ENCODE measurements at places on chromosomes 3 and 15. TPM values are rescaled to one million over a fixed set of nuclear protein-coding genes. Genes with fewer than 3 reads are reported as not detected.
A peak's percentile ranks its signal among the peaks of the same experiment; 100 is the strongest.

TRH gene
- total RNA-seq, result not detected

DET1 gene
- 2.5 TPM for total RNA-seq

SGO1 gene
- 23.5 TPM for total RNA-seq

RTP3 gene
- not detected for total RNA-seq

RNU5B-1 gene
- total RNA-seq, result not detected

TGM5 gene
- not detected for total RNA-seq

SPTBN5 gene
- 0.96 TPM for total RNA-seq

DAPK2 gene
- 4.8 TPM for total RNA-seq

SHC4 gene
- 0.44 TPM for total RNA-seq

GOLGA6A gene
- 0.39 TPM for total RNA-seq

DNA sequence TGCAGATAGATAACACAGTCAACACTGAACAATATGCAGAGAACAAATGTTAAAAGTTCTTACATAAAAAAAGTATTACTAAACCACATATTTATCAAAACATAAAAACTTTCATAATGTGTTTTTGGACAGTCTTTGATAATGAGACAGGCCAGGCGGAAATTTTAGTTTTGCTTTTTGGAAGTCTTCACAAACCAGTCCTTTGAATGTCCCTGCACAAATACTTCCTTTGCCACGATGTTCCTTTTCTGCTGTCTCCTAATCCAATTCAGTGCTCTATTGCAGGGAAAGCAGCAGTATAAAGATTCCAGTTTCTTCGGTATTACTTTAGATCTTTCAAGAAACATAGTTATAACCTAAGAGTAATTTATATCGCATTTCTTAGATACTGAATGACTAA, 135.9 kb downstream of the TBL1XR1 start:
- H3K4me1 ChIP-seq, result peaks cover 3% of the 10 kb centered on the region
- H3K27ac ChIP-seq, result no peak overlapping the region

GRCh38 chr3:159881828-159882309, 106.8 kb upstream of the IL12A start:
- no peak for DNase-seq
- H3K4me1 ChIP-seq, result peaks cover 20% of the 10 kb centered on the region
- H3K4me3 ChIP-seq, result no peak overlapping the region
- H3K36me3 ChIP-seq, result no peaks in the 10 kb centered on the region

DNA sequence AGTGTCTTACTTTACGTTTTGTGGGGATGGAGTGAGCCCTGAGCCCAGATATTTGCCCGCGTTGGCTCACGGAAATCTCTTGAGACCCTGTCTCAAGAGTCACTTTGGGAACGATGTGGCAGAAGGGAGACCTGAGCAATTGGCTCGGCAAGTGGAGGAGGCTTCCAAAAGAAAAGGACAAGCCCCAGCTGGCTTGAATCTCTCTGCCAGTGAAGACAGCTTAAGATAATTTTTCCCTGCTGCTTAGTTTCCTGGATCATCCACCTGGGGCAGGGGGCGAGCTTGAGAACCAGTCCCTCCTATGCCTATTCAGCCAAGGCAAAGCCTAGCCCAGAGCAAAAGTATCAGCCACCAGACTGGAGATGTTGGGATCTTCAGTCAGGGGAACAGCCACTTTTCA, 708 bp downstream of the SEC22A start:
- H3K27ac ChIP-seq, result peak overlapping the region; percentile 69
- H3K27me3 ChIP-seq, result no peaks in the 10 kb centered on the region

GRCh38 chr3:10602769-10603768, 97.7 kb upstream of the ATP2B2 start:
- no peak for DNase-seq
- H3K4me3 ChIP-seq, result no peak overlapping the region
- H3K27ac ChIP-seq, result no peak overlapping the region
- H3K4me1 ChIP-seq, result no peaks in the 10 kb centered on the region

DNA sequence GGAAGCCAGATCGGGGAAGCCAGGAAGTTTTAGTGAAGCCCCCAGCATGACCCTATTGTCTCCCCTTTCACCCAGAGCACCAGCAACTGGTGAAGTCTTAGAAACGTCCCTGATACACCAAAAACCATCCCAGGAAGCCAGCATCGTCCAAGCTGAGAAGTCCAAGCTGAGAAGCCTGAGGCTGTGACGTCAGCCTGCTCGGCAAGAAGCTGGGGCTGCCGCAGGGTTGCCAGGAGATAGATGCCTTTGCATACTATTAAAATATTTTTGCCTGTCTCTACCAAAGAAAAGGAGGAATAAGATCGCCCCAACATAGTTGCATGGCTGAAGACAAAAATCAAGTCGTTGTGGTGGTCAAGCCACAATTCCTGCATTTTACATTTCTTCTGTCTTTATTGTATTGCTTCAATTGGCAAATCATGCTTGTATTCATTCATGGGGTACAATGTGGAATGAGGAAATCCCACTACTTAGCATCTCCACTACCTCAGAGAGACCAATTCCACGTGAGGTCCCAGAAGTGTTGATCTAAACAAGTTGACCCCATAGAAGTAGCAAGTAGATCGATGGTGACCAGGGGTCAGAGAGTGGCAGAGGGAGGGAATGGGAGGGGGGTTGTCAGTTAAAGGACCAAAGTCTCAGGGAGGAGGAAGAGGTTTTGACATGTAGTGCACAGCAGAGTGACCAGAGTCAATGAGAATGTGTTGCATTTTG, 19.6 kb upstream of the EMC3 start:
- no peak overlapping the region for H3K4me3 ChIP-seq
- H3K4me1 ChIP-seq, result peaks cover 8% of the 10 kb centered on the region

GRCh38 chr15:100029045-100029444, 295.8 kb upstream of the LYSMD4 start:
- no peak for DNase-seq
- H3K36me3 ChIP-seq, result no peaks in the 10 kb centered on the region
- no peaks in the 10 kb centered on the region for H3K4me1 ChIP-seq
- H3K27ac ChIP-seq, result no peak overlapping the region
- no peaks in the 10 kb centered on the region for H3K27me3 ChIP-seq
- H3K4me3 ChIP-seq, result no peak overlapping the region

- no peak for DNase-seq
- H3K36me3 ChIP-seq, result no peaks in the 10 kb centered on the region
- no peaks in the 10 kb centered on the region for H3K4me1 ChIP-seq
- peaks cover 22% of the 10 kb centered on the region for H3K27me3 ChIP-seq
- no peak overlapping the region for H3K27ac ChIP-seq
Observed at GRCh38 chr3:16516695-16517481, 3.4 kb upstream of the RFTN1 start.

GRCh38 chr3:47996440-47996839, 19.8 kb downstream of the MAP4 start:
- H3K27ac ChIP-seq, result no peak overlapping the region
- no peak overlapping the region for H3K4me3 ChIP-seq
- H3K27me3 ChIP-seq, result no peaks in the 10 kb centered on the region
- DNase-seq, result no peak

GRCh38 chr3:136353461-136353860, 103.3 kb downstream of the PCCB start:
- 0 out of 2 replicates have a peak, but pooled peaks cover 4% of the 10 kb centered on the region for H3K4me1 ChIP-seq
- DNase-seq, result no peak
- H3K36me3 ChIP-seq, result no peaks in the 10 kb centered on the region
- no peak overlapping the region for H3K27ac ChIP-seq

- no peaks in the 10 kb centered on the region for H3K4me1 ChIP-seq
- H3K27ac ChIP-seq, result no peak overlapping the region
- DNase-seq, result no peak
- H3K36me3 ChIP-seq, result no peaks in the 10 kb centered on the region
Observed at GRCh38 chr3:107643038-107643883, 120.5 kb downstream of the BBX start.

DNA sequence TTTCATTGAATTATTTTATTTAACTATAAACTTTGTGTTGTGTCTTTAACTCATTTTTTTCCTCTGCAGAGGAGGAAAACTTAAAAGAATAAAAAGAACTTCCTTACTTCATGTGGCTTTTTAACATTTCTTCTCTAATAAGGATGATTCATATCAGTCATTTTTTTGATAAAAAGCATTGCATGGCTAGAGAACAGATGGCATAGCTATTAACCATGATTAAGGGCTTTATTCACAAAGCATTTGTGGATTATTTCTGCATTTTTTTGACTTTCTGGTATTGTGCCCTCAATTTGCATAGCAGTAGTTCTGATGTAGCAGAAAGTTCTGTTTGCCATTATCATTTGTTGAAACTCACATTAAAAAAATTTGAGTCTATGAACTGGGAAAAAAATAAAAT, 540.8 kb downstream of the SI start:
- H3K27me3 ChIP-seq, result no peaks in the 10 kb centered on the region
- H3K4me3 ChIP-seq, result no peak overlapping the region
- no peaks in the 10 kb centered on the region for H3K4me1 ChIP-seq

GRCh38 chr3:194404365-194405140, 5.5 kb upstream of the GP5 start:
- H3K36me3 ChIP-seq, result peaks cover 7% of the 10 kb centered on the region
- DNase-seq, result peak; percentile 49
- no peak overlapping the region for H3K4me3 ChIP-seq

DNA sequence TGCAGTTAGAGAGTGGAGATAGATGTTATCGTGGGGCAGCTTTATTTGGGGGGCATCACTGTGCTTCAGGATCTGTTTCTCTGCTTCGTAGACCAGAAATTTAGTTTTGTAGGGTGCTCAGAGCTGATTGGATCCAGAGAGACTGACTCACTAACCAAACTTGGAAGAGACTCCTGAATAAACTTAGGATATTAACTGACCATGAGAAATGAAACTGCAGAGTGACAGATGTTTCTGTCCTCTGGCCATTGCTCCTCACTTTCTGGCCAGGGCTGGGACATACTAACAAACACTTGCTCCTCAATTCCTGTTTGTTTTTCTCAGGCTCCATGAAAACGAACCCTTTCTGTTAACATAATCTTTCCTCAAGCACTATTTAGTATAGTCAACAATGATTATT, 4.3 kb downstream of the ZNF592 start:
- peaks cover 4% of the 10 kb centered on the region for H3K4me1 ChIP-seq
- no peaks in the 10 kb centered on the region for H3K36me3 ChIP-seq
- no peak overlapping the region for H3K27ac ChIP-seq
- no peak for DNase-seq
- no peak overlapping the region for H3K4me3 ChIP-seq

DNA sequence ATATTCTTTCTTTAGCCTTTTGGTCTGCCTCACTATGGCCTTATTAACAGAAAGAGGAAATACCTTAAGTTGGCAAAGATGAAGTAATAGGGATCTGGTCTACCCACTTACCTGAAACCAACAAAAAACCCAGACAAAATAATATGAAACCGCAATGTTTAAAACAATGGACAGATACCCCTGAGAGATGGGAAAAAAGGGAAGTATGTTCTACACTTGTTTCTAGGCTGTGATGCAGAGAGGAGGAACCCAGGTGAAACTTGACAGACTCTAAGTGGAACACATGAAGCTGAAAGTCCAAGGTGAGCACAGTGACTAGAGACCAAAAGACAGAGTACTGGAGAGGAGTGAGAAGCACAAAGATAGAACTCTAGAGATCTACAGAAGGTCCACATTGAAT, 78.4 kb downstream of the NR2E3 start:
- no peaks in the 10 kb centered on the region for H3K36me3 ChIP-seq
- no peaks in the 10 kb centered on the region for H3K27me3 ChIP-seq
- no peaks in the 10 kb centered on the region for H3K4me1 ChIP-seq
- no peak for DNase-seq
- no peak overlapping the region for H3K4me3 ChIP-seq

Measured in HCT116 (cell line).